Activated T-cell treated with anti-CD3 and anti-CD28 coated beads for 1 hour (primary cell): ENCODE measurements at places on chromosomes 11 and 22.
A peak's percentile ranks its signal among the peaks of the same experiment; 100 is the strongest.

DNA sequence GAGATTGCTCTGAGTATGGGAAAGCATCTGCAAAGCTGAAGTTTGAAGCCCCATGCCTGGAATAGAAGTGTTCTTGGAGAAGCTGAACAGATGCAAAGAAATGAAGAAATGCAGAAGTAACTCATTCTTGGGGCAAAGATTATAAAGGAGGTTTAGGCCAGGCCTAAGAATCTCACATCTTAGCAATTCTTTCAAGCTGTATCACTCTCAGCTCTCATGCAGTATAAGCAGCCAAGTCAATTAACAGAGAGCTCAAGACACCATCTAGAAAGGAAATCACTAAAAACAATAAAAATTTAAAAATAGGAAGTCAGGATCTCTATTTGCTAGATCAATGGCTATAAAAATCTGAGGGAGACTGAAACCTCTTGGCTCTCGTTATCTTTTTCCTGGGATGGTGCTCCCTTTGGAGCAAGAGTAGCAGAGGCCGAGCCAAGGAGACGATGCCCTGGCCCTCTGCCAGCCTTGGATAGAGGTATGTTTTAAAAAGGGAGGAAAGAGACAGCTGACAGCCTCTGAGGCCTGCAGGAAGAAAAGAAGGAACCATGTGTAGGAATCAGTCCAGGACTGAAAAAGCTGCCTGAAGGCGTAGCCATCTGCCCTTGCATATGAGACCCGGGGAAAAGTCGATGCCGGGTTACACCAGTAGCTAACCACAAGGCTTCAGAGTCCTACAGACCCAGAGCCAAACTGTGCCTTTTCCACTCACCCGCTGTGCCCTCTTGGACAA, 229.8 kb downstream of the BLID start:
- DNase-seq = no peak

GRCh38 chr11:131391176-131391575, 20.8 kb downstream of the NTM start:
- DNase-seq = no peak

- DNase-seq = no peak
These were observed 246.1 kb upstream of the NARS2 start for GRCh38 chr11:78820741-78821140.

GRCh38 chr22:39520226-39521105, at the start of gene ATF4:
Gene ATF4, plus strand, starts transcription at chr22:39520562. Its CDS starts 884 bp downstream, at chr22:39521446.
- peak; percentile 92 for DNase-seq

DNA sequence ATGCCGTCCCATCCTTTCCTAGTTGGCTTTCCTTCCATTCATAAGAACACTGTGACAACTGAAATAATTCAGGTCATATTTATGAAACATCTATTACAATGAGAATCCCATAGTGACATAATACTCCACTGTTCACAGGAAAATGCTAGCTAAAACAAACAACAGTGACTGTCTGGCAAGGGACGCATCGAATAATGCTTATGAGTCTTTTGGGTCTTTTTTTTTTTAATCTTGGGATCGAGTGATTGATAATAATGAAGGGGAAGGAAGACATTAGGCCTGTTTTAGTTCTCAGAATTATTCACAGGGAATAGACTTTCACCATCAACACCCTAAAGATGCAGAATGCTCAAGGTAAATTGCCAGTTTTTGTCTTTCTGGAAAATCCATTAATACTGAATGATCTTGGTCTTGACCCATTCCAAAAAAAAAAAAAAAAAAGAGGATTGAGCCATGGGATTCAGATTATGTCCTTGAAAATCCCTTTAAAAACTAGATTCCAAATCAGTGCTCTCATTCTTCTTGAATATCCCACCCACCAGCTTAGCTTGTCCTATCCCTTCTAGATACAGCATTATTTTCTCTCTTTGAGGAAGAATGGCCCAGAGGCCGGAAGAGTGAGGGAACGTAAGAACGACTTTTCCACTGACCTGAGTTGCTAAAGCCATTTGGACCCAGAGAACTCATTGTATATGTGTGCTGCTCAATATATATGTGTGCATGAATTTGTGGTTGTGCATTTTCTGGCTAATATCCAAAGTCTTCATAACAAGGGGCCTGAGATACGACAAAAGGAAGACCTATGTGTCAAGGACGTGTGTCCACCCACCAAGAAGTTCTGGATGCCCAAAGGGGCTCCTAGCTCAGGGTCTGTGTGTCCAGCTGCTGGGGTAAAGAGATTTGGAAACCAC, 35.2 kb upstream of the CREB3L1 start:
- DNase-seq = no peak

- peak; percentile 34 for DNase-seq
These were observed 573 bp downstream of the PPFIA1 start for GRCh38 chr11:70270877-70271648.

DNA sequence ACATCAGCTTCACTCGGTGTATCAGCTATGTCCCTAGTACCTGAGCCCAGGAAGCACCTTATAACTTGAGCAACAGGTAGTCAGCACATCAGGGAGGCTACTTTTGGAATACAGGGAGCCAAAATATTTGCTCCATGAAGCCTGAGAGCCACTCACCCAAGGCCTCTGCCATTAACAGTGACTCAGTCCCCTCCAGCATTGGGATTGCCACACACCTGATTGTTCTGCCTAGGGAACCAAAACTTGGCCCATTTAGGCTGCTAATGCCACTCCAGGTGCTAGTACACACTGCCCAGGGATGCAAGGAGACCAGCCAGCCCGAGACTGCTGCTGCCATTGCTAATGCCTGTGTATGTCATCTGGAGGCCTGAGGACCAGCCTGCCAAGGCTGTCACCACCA, 773.6 kb upstream of the TENM4 start:
- DNase-seq = no peak

GRCh38 chr22:28980326-28980725, 81.3 kb downstream of the C22orf31 start:
- DNase-seq = no peak

- no peak for DNase-seq
These were observed 540.7 kb upstream of the CADM1 start for GRCh38 chr11:116044941-116045340.

- DNase-seq = no peak
These were observed 219.6 kb downstream of the C11orf87 start for GRCh38 chr11:109641549-109641948.

DNA sequence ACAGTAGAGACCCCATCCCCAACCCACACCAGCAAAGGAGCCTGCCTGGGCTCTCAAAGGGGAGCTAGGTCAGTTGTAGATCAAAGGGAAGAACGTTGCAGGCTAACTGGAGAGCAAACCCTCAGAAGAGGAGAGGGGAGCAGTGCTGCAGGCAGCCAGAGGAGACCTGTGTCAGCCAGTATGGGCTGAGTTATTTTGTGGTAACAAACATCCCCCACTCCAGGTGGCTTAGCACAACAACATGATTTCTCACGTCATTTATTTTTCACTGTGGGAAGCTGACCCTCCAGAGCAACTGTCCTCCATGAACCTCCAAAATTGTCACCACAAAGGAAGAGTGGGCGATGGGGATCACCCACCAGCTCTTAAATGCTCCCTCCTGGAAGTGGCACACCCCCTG, 19.8 kb upstream of the SHANK2 start:
- DNase-seq = no peak

GRCh38 chr22:35601743-35602615, 15.2 kb downstream of the MB start:
- DNase-seq = no peak

DNA sequence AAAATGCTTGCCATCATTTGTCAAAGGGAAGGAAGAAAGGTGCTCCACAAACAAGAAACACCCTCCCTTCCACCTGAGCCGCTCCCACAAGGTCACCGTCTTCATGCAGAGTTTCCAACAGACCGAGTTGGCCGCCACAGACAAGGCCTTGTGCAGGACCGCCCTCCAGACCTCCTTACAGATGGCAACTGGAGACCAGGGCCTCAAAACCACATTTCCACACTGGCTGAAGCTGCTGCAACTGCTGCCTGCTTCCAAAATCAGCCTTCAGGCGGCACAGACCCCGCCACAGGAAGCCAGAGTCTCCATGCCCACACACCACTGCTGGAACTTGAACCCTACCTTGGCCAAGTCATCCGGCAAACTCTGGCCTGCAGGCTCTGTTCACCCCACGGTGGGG, 6.3 kb downstream of the DEAF1 start:
- no peak for DNase-seq

DNA sequence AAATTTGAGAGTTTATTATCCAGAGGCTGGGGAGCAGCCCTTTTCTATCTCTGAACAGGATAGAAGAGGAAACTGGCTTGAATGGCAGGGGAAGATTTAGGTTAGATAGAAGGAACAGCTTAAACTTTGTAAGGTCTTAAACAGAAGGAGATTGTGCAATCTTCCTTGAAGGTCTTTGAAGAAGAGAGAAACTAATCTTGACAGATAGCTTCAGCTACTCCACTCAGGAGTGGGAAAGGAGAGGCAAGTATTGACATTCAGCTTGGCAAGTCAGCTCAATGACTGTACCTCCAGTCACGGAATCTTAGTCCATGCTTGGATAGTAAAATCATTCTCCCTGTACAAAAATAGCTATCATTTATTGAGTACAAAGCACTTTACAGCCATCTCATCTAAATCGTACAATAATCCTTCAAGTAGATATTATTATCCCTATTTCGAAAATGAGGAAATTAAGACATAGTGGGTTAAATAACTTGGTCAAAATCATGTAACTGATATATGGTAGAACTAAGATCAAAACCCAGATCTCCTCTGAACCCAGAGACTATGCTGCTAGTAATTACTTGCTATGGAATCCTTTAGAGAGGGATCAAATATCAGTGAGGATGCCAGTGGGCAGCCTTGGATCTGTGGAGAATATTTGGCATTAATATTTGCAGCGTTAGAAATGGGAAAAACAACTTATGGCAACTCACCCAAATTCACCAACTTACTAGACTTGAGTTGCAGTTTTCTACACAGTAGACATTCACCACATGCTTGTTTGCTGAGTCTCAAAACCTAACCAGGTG, 14.6 kb downstream of the C11orf97 start:
- no peak for DNase-seq

GRCh38 chr11:34620820-34621792, at the start of gene EHF:
Gene EHF, plus strand, starts transcription at chr11:34621093. Its CDS starts 21,538 bp downstream, at chr11:34642631.
- DNase-seq = no peak

DNA sequence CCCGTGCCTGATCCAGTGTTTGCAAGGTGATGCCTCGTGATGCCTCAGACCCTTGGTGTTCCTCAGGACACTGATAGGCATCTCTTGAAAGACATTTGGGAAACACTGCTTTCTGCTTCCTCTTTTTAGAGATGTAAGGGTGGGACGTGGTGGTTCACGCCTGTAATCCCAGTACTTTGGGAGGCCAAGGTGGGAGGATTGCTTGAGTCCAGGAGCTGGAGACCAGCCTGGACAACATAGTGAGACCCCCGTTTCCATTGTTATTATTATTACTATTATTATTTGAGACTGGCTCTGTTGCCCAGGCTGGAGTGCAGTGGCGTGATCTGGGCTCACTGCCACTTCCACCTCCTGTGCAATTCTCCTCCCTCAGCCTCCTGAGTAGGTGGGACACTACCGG, 6.5 kb upstream of the SOX10 start:
- DNase-seq = no peak

GRCh38 chr11:62315431-62315830, 16.6 kb upstream of the SCGB1D4 start:
- no peak for DNase-seq

DNA sequence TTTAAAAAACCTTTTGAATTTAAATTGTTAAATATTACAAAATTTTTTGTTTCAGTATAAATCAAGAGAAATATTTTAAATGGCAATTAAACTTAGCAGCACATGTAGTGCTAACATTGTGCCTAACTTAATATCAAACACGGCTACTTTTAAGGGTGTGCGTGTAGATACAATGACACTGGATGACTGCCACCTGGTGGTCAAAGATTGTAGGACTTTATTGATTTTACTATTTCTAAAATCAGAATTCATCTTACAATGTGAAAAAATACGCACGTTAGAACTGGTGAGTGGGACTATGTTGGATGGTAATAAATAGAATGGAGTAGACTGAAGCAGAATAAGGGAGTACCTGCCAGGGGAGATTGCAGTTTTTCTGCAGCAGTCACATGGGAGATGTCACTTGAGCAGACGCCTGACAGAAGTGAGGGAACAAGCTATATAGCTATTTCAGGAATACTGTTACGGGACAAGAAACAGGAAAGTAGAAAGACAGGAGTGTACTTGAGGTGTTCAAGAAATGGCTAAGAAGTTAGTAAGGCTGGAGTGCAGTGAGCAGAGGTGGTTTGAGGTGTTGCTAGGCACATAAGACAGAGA, 52.9 kb downstream of the UVRAG start:
- DNase-seq = peak; percentile 38

DNA sequence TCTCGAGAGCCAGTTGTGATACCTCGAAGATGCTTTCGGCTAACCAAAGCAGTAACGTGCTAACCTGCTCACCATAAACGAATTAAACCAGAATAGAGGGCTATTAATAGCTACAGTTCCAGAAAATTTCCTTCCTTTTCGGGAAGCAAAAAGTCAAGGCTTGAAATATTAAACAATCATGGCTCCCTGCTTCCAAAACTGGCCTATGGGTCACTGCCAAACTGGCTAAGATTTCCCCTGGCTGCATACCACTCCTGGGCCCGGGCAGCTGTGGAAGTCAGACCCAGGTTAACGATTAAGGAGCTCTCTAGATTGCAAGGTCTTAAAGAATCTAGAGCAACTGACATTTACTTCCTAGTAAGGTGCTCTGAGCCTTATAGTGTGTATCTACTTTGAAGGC, 1.7 kb downstream of the AMOTL1 start:
- DNase-seq = no peak

GRCh38 chr11:1741741-1742140, 8.7 kb downstream of the IFITM10 start:
- no peak for DNase-seq

- no peak for DNase-seq
These were observed 5.3 kb downstream of the NEAT1 start for GRCh38 chr11:65427691-65428577.

GRCh38 chr11:2761131-2762030, 61.6 kb upstream of the KCNQ1OT1 start:
- no peak for DNase-seq

DNA sequence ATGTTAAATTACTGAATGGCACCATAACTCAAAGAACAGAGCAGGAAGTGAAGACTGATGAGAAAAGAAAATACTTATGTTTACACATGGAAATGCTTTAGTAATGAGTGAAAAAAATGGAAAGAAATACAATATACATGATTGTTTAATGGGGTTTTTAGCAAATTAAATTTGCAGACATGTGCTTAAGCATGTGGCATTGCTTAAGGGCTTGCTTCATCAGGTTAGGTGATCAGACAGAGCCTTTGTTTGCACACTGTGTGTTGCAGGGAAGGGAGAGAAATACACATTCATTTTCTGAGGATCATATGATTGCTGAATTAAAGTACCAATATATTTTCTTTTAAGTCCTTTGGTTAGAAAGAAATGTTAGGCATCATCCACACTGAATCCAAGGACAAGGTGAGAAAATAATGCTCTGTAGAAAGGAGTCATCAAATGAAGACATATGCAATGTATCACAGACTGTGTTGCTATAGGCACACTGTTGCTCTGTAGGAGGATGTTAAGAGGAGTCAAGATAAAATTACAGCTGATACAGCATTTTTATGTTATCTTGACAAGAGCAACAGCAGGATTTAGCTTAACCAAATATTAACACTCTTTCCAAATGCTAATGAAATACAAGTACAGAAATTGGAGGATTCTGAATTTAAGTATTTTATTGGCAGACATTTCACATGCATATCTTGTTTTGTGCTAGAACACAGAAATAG, 23.4 kb upstream of the ARHGAP20 start:
- no peak for DNase-seq
